Activated CD4-positive, alpha-beta T cell treated with anti-CD3 and anti-CD28 coated beads, Interleukin-2, amount 50 U/mL, for 4 hours (primary cell): ENCODE measurements at places on chromosomes 4 and X.

DNA sequence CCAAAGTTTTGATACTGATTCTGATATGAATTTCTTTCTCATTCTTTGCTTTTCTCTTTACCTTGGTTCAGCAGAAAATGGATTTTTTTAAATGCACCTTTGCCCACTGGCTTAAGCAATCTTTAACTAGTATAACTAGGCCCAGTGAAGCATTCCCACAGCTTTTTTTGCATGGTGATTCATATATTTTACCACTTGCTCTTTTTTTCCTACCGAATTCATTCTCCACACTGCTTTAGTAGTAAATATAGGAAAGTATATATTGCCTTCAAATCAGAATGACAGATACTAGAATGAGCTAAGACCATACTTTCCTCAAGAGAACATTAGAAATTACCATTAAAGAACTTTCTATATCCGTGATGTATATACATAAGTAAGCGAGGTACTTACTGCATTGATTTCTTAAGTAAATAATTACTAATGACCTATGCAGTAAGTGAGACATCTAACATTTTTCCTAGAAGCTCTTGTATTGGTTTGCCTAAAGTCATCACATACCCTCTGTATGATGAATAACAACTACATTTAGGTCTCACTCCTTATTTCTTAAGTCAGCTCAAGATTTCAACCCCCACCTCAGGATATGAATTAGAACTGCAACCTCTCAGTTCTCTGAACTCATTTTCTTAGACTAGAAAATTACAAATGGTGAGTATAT is 44.2 kb downstream of the SLC4A4 start:
- DNase-seq, result no peak

DNA sequence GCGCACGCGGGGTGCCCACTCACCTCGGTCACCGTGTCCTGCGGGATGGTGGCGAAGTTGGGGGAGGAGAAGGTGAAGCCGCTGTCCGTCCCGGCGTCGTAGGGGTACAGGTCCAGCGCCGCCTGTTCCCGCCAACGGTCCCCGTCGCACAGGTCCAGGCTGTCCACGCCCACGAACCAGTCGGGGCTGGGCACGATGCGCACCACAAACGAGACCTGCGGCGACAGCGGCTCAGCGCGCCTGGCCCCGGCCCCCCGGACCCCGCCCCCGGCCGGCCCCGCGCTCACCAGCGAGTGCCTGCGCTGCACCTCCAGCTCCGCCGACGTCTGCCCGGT is 1.4 kb downstream of the SPON2 start:
- no peak for DNase-seq

DNA sequence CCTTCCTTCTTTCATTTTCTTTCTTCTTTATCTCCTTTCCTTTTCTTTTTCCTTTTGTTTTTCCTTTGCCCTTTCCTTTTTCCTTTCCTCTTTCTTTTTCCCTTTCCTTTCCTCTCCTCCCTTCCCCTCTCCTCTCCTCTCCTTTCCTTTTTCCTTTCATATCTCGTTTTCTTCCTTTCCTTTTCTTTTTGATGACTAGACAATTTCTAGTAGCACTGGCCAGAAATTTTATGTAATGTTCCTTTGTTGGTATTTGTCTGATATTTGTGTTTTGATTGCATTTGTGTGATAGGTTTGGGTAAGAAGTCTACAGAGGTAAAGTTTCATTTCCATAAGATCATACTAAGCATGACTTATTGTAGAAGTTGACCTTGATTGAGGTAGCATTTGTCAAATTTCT is 1722.9 kb upstream of the IGFBP7 start:
- no peak for DNase-seq

DNA sequence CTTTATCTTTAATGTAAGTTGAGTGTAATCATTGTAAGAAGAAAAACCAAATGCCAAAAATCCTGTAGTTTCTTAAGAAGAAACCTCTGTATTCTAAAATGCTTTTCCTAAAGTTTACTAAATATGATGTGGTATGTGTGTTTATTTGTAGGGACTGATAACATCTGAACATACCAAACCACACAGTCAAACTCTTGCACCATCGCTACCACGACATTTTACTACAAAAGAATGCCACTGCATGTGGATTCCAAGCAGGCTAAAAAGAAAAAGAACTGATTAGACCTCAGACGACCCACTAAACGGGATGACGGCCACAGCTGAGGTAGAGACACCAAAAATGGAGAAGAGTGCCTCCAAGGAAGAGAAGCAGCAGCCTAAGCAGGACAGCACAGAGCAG is 46.1 kb downstream of the LAS1L start:
- DNase-seq, result no peak

GRCh38 chrX:103783196-103783595 is 6.6 kb downstream of the PLP1 start:
- no peak for DNase-seq

GRCh38 chr4:56995525-56995924 is 16.8 kb downstream of the POLR2B start:
- DNase-seq, result no peak

DNA sequence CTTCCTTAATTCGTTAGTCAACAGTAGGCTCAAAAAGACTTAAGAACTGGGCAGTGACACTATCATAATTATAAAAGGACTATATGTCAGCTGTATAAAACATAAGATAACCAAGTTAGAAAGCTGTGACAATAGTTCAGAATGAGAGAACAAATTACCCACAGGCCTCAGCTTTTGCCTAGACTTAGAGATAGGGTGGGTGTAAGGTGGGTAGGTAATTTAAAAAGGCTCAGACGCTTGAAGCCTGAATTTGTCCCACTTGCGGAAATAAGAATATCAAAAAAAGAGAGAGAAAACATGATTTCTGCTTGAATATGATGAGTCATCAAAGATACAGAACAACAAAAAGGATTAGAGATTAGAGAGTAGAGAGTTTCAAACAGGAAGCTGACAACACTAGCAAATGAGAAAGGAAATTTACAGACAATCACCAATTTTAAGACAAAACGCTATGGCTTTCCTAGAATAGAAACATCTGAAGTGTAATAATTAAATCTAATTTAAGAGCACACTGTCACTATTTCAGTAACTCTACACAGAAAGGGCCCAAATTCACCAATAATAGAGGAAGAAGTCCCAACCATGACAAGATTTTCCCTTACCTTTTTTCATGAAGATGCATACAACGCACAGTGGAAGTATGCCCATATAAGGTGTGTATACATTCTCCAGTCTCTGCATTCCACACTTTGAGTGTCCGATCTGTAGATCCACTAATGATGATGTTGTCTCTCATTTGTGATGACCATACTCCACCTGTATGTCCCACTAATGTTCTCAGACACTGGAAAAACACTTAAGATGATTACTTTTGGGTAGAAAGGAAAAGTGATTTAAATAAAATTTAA is 208.1 kb downstream of the FBXW7 start:
- DNase-seq, result no peak

- no peak for DNase-seq
Measured at GRCh38 chrX:134158821-134159512, 78.0 kb upstream of the CCDC160 start.

DNA sequence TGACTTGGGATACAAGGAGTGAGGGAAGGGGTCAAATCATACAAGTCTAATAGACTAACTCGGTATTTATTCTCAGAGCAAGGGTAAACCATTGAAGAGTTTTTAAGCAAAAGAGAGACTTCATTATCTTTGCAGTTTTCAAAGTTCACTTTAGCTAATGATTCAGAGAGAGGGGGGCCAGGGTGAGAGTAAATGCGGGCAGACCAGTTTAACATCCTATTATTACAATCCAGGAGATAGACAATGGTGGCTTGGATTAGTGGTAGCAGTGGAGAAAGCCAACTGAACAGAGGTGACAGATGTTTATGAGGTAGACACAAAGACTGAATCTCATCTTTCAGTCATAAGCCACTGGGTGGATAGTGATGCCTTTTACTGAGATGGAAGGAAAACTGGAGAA is 57.9 kb downstream of the CPEB2 start:
- DNase-seq, result no peak

GRCh38 chr4:140154572-140154891 is 548 bp upstream of the MAML3 start:
- no peak for DNase-seq

- DNase-seq, result no peak
Measured at GRCh38 chr4:158203436-158203835, 6.8 kb upstream of the TMEM144 start.

GRCh38 chr4:75154994-75155393 is 222.1 kb downstream of the PARM1 start:
- no peak for DNase-seq

DNA sequence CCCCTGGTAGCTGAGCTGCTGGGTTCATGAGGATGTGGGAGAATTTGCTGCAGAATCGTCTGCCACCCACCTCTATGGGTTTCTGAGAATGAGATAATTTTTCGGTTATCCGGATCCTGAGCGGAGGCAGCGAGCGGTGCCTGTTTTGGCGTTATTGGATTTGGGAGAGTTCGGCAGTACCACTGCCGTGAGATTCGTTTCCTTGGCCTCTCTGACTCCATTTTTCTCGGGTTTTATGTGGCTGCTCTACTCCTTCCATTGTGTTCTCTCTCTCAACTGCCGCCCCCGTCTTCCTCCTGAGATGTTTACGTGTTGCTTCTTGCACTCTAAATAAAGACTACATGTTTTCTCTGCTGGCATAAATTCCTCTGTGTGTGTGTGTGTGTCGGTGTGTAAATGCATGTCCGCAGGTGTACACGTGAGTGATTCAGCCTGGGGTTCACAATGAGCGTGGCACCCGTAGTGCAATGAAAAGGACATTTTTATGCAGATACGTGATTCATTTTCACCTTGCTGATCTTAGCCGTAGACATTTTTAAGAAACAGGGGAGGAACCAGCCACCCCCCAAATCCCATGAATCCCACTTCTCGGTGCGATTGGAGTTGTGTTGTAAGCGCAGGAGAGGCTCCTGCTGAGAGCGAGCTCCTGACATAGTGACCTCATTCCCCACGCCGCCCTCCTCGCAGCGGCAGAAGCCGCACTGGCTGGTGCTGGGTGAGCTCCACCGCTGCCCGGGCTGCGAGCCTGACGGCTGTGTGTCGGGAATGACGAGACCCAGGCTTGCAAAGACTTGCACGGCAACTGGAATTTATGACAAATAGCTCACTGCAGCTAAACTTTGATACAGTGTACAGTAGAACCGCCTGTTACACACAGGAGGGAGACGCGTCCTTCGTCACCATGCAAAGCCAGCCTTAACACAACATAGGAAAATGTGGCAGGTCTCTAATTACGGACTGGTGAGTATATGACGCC is 82.2 kb downstream of the STOX2 start:
- DNase-seq, result no peak

DNA sequence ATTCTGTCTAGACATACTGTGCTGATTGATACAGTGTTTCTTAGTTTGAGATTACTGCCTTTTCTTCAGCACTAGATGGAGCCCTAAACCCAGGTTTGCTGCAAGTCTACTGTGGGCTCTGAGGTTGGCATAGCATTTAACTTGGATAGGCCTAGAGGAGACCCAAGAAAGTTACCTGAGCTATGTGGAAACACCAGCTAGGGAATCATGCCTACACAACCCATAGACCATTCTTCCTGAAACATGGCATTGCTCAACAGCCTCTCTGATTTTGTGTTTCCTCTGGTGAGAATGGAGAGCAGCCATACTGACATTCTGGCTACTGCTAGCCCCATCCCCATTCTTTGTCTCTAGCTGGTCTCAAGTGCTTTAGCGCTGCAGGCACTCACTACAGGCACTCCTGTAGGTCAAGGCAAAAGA is 287.7 kb upstream of the PCDH18 start:
- no peak for DNase-seq

DNA sequence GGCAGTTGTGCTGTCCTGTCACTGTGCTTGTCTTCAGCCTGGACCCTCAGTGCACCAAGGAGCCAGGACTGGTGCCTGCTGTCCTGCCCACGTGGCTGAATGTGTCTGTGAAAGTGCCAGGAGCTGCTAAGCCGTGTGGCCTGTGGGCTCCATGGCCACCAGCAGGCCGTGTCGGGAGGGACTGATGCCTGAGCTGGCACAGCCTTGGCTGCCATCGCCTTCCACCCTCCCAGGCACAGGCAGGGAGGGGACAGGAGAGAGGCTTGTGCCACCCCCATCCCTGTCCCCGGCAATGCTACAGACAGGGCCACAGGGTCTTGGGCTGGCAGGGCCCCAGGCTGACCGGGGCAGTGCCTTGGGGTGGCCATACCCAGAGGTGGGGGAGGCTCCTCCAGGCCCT is 24.8 kb downstream of the DOK7 start:
- DNase-seq, result no peak

GRCh38 chrX:68049466-68049865 is 383.8 kb downstream of the OPHN1 start:
- no peak for DNase-seq

DNA sequence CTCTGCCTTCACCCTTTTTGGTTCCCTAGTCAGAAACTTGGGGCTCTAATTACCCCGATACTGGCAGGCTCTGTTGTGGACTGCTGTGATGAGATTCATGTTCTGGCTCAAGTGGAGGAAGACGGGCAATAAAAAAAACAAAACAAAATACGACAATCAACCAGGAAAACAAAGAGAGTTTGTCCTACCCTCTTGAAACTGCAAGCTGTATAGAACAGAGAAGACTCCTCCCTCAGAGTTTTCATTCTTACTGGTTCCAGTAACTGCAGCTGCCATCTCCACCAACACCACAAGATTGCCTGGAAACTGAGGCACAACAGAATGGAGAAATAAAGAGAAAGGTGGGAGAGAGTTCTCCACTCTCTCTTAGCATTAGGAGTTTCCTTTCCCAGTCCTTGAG is 11.1 kb upstream of the IL1RAPL1 start:
- no peak for DNase-seq

DNA sequence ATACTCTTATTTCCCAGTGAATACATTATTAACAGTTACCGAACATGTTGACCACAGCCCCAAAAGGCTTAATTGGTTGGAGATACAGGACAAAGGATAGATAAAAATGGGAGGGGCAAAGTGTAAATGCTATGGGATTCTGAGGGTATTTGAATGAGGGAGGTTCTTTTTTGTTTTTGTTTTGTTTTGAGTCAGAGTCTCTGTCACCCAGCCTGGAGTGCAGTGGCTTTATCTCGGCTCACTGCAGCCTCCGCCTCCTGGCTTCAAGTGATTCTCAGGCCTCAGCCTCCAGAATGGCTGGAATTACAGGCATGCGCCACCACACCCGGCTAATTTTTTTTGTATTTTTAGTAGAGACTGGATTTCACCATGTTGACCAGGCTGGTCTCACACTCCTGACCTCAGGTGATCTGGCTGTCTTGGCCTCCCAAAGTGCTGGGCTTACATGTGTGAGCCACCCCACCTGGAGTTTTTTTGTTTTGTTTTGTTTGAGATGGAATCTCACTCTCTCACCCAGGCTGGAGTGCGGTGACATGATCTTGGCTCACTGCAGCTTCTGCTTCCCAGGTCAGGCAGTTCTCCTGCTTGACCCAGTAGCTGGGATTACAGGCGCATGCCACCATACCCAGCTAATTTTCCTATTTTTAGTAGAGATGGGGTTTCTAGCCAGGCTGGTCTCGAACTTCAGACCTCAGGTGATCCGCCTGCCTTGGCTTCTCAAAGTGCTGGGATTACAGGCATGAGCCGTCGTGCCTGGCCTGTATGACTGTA is 9.0 kb downstream of the UBE2K start:
- no peak for DNase-seq

DNA sequence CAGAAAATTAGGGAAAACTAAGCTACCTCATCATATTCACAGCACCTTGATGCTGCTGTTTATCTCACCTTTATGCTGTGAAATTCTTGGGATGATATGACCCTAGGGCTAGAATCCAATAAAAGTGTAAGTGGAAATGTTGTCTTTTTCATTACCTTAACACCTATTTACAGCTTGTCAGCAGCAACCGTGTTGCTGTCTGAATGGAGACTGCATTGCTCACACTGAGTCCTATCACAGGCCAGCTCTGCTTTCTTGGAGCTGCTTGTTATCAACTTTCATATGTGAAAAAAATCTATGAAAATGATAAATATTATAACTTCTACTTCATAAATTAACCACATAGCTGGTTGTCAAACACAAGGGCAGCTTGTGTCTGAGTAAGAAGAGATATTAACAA is 789.5 kb downstream of the TECRL start:
- DNase-seq, result no peak
